ENCODE measurements at places on chromosomes 2 and 18.

GRCh38 chr18:75658330-75658729 lies 230.8 kb upstream of the SMIM21 start:
- no peak for DNase-seq

GRCh38 chr2:230046491-230046890 lies 22.2 kb downstream of the SLC16A14 start:
- no peak for DNase-seq

- DNase-seq: no peak
Measured at GRCh38 chr18:32909798-32910561, 137.2 kb upstream of the KLHL14 start.

DNA sequence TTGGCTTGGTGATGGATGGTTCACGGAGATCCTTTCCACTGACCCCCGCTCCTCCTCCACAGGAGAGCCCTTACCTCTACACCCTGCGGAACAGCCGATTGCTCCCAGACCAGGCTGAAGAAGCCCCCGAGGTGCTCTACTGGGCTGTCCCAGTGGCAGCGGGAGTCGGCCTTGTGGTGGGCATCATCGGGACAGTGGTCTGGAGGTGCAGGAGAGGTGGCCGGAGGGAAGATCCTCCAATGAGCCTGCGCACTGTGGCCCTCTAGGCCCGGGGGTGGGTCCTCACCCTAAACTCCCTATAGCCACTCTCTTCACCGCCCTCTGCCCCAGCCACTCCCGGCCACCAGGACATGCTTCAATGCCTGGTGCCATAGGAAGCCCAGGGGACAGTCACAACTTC lies 108.8 kb upstream of the PPP1CB start:
- no peak for DNase-seq

DNA sequence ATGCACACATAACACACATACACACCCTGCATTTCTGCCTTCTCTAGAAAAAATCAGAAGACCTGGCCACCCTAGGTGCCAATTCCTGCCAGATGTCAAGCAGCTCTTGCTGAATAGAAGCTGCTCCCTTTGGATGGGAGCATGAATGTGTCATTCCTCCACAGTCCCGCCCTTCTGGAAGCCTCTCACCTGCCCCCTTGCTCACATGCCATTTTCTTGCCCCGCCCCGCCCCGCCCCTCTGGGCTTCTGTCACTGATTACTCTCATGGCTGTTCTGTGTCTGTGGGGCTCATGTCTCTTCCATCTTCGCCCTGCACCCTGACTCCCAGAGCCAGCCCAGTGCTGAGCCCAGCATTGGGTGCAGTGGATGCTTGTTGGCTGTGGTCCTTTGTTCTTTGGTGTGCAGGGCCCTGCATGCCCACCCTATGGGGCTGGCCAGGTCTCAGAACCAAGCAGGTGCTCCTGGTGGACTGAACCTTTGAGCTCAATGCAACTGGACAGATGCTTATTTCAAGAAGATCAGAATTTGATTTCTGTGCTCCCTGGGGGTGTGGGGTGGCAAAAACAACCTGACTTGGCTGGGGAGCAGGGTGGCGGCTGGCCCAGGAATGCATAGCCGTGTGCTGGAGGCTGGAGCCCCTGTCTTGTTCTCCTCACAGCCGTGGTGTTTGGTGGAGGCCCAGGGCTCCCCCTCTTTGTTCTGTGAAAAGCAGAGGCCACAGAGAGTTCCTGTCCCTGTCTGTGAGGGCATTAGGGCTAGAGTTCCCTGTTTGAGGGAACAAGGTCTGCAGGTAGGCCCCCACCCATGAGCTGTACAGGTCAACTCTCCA lies 140.6 kb upstream of the GLI2 start:
- no peak for DNase-seq

GRCh38 chr2:12556762-12557161 lies 160.0 kb upstream of the TRIB2 start:
- DNase-seq: peak; percentile 8

DNA sequence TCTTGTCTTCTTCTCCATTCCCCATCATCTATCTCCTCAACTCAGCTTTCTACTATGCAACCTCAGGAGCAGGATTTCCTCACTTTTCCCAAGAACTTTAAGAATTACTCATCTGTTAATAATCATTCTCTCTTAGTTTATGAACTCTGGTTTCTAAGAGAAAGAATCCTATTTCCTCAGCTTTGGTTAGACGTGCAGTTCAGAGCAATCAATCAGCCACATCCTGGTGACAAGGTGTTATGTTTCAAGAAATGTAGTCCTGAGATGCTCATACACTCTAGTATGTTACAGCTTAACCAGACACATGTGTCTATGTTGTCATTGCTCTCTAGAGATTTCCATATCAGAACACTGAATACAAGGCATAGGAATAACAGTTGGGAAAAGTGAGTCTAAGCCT lies 277.9 kb downstream of the MBD2 start:
- no peak for DNase-seq

DNA sequence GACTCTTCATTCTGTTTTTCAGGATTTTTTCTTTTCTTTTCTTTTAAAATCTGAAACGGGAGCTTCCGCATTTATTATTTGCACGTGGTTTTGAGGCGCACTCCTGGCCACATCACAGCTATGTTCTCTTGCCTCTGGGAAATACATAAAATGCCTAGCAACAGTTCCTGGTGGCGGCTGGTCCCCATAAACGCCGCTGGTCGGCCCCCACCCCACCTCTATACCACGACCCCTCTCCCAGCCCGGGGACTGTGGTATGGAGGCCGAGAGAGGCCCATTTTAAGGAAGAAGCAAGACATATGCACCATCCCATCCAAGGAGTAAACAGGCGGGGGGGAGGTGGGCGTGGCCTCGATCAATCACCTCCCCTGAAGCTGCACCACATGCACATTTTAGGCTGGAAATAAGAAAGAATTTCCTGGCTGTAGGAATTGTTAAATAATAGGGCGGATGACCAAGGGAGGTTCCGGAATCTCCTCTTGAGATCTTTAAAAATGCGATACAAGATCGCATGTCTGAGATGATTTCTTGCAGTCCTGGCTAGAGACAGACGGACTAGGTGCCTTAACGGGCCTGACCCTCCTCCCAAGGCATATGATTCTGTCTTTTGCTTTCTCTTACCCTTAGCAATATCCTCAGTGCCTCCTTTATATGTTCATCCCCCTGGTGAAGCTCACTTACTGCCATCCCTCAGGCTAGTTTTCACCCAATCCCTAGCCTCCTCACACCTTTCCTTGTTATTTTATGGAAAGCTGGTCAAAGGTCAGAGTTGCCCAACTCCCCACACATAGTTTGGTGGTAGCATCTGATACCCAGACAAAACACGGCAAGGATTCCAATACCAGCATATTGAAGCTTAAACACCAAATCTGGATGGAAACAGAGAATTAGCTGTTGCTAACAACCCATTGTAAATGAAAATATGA lies 82.4 kb downstream of the BCL2 start:
- no peak for DNase-seq

GRCh38 chr18:44518091-44518615 lies 162.5 kb upstream of the SETBP1 start:
- no peak for DNase-seq

- no peak for DNase-seq
Measured at GRCh38 chr2:175034716-175035115, 29.5 kb upstream of the CHN1 start.
